ENCODE measurements at places on chromosomes 1 and 21.
A peak's percentile ranks its signal among the peaks of the same experiment; 100 is the strongest.

GRCh38 chr1:107171333-107171732 is 30.5 kb downstream of the NTNG1 start:
- no peak for DNase-seq

GRCh38 chr1:225973158-225973557 is 26.0 kb downstream of the SDE2 start:
- DNase-seq, result no peak

- no peak for DNase-seq
These were observed 697.2 kb downstream of the USP25 start for GRCh38 chr21:16426936-16427335.

DNA sequence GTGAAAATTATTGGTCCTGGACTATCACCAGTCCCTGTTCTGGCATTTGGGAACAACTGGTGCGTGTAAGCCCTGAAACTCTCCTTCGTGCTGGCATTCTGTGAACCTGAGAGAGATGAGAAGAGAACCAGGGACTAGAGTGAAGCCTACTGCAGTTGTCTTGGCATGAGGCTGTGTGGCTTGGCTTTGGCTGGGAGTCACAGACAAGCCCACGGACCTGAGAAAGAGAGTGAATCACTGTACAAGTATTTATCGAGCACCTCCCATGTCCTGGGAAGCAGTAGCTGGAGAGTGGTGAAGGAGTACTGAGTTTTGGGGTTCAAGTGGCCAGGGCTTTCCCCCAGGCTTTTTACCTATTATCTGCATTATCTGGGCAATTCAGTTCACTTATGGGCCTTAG is 63.3 kb downstream of the FGGY start:
- DNase-seq, result no peak

DNA sequence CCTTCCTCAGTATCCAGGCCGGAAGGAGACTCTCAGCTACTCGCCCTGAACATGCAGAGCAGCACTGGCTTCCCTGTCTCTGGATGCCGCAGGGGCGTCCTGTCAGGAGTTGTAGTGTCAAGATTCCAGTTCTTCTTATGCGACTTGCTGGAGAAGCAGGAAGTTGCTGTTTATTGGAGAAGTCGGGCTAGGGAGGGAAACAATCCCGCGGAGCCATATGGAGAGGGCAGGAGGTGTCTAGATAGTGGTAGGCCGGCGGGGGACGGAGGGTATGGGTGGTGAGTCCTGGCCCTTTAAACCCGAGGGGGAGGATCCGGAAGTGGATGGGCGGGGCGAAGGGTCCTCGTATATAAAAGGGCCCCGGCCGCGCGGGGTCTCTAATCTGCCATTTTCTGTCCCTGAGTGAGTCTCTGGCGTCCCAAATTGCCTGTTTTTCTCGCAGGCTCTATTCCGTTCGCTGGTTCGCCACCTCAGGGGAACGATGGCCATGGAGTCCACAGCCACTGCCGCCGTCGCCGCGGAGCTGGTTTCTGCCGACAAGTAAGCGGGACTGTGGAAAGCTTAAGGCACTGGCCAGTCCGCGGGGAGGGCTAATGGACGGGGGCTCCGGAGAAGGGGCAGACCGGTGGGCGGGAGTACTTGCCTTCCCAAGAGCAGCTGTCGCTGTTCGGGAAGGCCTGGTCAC is at the start of gene NASP:
TSS of gene NASP (plus strand) at position 376 of the 685 bp plus-strand sequence. CDS start at position 482, 106 bp downstream.
- DNase-seq, result peak; percentile 82

Data from stimulated activated CD8-positive, alpha-beta memory T cell treated with anti-CD3 and anti-CD28 coated beads, Interleukin-15, amount 100 ng/mL, for 4 hours (primary cell).